ENCODE measurements at places on chromosomes 3 and 15.

DNA sequence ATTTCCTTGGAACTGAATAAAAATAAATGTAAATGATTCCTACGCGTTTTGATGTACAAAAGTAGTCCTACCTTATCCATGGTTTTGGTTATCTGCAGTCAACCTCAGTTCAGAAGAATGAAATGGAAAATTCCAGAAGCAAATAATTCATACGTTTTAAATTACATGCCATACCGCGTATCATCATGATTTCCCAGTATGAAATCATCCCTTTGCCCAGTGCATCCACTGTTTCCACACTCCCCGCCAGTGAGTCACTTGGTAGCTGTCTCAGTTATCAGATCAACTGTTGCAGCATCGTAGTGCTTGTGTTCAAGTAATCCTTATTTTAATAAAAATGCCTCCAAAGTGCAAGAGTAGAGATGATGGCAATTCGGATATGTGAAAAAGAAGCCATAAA, 9.1 kb upstream of the MFSD1 start:
- DNase-seq = no peak

- DNase-seq = no peak
These were observed 369.2 kb upstream of the MCTP2 start for GRCh38 chr15:93861956-93862741.

DNA sequence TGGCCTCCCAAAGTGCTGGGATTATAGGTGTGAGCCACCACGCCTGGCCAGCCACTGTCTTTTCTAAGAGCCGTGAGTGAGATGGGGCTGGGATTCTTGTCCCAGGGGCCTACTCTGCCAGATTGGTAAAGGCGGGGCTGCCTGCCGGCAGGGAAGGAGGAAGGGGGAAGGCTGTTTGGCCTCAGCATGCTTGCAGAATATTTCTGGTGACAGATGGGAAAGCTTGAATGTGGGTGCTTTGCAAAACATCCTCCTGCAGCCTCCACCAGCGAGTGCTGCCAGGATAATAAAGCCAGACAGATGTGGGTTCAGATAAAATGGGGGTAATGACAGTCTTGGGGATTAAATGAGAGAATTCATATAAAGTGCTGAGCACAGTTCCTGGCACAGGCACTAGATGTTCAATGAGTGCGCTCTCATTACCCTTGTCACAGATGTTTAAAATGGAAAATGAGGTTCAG, 19.8 kb upstream of the ACOX2 start:
- no peak for DNase-seq

DNA sequence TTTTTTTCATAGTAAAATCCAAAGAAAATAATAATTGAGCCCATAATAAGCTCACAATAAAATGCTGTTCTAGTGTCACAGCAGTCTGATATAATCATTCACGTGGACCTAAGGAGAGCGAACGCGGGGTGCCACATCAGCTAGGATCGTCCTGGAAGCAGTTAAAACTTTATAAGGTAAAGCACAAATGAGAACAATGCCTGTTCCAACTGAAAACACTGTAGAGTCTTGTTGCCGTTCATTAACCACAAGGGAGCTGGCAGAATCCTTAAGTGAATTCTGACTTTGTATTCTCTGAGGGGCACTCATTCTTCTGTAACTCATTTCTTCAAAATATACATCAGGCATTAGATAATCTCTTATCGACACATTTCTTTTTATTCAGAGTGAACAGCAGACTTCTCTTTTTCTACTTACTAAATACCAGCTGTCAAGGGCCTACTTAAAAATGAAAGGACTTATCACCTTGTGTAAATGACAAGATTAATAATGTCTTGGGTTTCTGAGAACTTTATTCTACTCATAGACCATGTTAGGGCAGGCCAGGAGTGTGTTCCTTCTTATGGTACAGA, 524.6 kb downstream of the MECOM start:
- DNase-seq = no peak

DNA sequence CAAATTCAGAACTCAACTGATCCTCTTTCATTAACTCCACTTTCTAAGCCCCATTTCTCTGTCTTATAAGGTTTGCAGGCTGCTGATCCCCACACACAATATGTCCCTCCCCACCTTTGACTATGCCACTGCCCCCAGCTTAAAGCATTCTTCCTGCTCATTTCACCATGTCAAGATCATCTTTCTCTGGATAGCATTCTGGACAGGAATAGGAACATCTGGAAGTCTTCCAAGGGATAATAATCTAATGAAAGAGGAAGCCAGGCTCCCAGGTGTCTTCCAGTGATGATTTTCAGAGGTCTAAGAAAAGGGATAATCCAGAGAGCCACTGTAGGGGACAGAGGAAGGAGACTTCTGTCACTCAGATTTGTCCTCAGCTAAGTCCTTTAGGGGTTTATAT, 54.6 kb upstream of the GALNT15 start:
- no peak for DNase-seq

GRCh38 chr3:154018100-154018696, 103.0 kb upstream of the ARHGEF26 start:
- peak; percentile 86 for DNase-seq

GRCh38 chr3:178833695-178834094, 237.9 kb downstream of the ZMAT3 start:
- DNase-seq = no peak

- no peak for DNase-seq
These were observed 78.8 kb downstream of the PDCD6IP start for GRCh38 chr3:33877187-33877586.
